Heart left ventricle (tissue), 16 donors: ENCODE measurements at places on chromosomes 3 and 15. TPM values are rescaled to one million over a fixed set of nuclear protein-coding genes. Genes with fewer than 3 reads are reported as not detected.

The CHRD gene
- total RNA-seq = 6.8 TPM

The PEAK1 gene
- total RNA-seq = 78.1 TPM

DNA sequence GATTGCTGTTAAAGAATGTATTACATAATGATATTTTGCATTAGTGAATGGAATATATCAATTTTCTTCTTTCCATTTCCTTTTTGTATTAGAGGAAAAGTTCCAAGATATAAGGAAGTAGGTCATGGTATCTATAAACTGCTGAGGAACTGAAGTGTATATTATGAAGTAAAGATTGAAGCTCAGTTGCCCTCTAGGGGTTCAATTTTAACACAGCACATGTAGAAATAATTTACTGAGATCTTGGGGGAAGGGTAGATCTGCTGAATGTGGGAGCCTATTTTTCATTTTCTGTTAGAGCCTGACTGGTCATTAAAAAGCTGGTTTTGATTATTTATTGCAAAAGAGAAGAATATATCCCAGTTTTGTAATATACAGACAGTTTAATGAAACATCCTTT lies 45.2 kb downstream of the CMC1 start:
- H3K27me3 ChIP-seq = no peaks in the 10 kb centered on the region
- no peaks in the 10 kb centered on the region for H3K36me3 ChIP-seq
- no peak for DNase-seq
- H3K4me1 ChIP-seq = peaks cover 3% of the 10 kb centered on the region
- no peak overlapping the region for H3K4me3 ChIP-seq

DNA sequence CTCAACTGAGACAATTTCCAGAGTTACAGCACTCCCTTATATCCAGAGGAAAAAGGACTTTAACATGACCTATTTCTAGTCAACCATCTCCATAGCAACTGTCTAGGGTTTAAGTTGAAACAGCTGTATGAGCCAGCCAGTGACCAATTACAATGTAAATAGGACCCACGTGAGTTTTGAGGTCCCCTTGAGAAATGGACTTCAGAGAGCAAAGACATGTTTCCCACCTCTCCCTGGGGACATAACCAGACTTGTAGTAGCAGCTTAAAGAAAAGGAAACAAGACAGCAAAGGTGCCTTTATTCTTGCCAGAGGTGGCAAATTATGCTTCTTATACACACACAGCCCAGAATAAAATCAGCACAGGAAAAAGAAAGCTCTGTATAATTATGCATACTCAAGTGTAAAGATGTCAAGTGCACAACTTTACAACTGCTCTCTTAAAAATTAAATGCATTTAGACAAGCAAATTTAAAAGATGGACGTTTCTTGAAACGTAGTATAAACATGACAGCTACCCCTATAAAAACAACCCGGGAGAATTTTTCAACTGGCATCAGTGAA lies 40.2 kb downstream of the SUMF1 start:
- H3K4me1 ChIP-seq = no peaks in the 10 kb centered on the region
- H3K4me3 ChIP-seq = no peak overlapping the region
- no peak overlapping the region for H3K27ac ChIP-seq
- no peaks in the 10 kb centered on the region for H3K36me3 ChIP-seq
- no peak for DNase-seq

DNA sequence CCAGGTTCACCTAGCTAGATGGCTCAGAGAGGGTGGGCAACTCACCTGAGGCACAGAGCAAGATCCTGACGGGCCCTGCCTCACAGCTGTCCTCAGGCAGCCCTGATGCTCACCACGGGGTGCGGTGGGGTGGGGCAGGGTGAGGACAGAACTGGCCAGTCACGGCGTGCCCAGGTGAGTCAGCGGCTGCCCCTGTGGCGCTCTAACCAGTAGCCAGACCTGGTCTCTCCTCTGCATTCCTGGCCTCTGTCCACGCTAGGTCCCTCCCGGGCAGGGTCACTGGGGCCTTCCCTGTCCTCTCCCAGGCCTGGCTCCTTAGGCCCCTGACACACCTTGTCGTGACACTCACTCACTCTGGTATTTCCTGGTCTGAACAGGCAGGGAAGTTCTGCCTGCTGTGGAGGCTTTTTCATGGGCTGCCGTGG lies 901 bp downstream of the ALS2CL start:
- peaks cover 12% of the 10 kb centered on the region for H3K36me3 ChIP-seq
- no peak for DNase-seq
- H3K27ac ChIP-seq = peak overlapping the region; percentile 87
- peak overlapping the region; percentile 57 for H3K4me3 ChIP-seq
- no peaks in the 10 kb centered on the region for H3K27me3 ChIP-seq

GRCh38 chr3:10444110-10444429 lies 61.3 kb downstream of the ATP2B2 start:
- H3K36me3 ChIP-seq = no peaks in the 10 kb centered on the region
- no peaks in the 10 kb centered on the region for H3K4me1 ChIP-seq
- no peak overlapping the region for H3K4me3 ChIP-seq
- H3K27me3 ChIP-seq = no peaks in the 10 kb centered on the region
- no peak overlapping the region for H3K27ac ChIP-seq

DNA sequence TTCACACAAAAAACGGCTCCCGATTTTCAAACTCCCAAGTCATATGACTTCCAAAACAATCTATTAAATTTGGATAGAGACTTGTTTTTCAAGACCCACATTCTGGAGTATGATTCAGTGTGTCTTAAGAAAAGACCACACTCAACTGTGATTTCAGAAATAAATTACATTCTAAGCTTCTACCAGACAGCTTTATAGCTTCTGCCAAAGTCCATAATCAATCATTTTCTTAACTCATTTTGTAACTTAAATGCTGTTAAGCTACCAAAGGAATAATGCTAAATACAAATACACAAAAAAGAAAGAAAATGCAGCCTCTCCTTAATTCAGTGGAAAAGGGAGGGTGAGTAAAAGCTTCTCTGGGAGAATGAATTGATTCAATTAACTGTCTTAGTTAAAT lies 192.3 kb upstream of the P2RY1 start:
- H3K4me3 ChIP-seq = no peak overlapping the region
- no peaks in the 10 kb centered on the region for H3K27me3 ChIP-seq
- H3K4me1 ChIP-seq = no peaks in the 10 kb centered on the region
- no peak overlapping the region for H3K27ac ChIP-seq

GRCh38 chr15:51189669-51190385 lies 95.1 kb upstream of the TNFAIP8L3 start:
- no peak for DNase-seq
- peaks cover 6% of the 10 kb centered on the region for H3K4me1 ChIP-seq
- no peaks in the 10 kb centered on the region for H3K36me3 ChIP-seq
- H3K27ac ChIP-seq = peak overlapping the region; percentile 68
- H3K27me3 ChIP-seq = no peaks in the 10 kb centered on the region

- H3K27ac ChIP-seq = no peak overlapping the region
- no peak for DNase-seq
- H3K4me1 ChIP-seq = peaks cover 34% of the 10 kb centered on the region
- H3K27me3 ChIP-seq = no peaks in the 10 kb centered on the region
- H3K4me3 ChIP-seq = no peak overlapping the region
Observed at GRCh38 chr3:61821823-61822251, 260.5 kb downstream of the PTPRG start.
